ENCODE measurements at places on chromosomes 5 and 9.

DNA sequence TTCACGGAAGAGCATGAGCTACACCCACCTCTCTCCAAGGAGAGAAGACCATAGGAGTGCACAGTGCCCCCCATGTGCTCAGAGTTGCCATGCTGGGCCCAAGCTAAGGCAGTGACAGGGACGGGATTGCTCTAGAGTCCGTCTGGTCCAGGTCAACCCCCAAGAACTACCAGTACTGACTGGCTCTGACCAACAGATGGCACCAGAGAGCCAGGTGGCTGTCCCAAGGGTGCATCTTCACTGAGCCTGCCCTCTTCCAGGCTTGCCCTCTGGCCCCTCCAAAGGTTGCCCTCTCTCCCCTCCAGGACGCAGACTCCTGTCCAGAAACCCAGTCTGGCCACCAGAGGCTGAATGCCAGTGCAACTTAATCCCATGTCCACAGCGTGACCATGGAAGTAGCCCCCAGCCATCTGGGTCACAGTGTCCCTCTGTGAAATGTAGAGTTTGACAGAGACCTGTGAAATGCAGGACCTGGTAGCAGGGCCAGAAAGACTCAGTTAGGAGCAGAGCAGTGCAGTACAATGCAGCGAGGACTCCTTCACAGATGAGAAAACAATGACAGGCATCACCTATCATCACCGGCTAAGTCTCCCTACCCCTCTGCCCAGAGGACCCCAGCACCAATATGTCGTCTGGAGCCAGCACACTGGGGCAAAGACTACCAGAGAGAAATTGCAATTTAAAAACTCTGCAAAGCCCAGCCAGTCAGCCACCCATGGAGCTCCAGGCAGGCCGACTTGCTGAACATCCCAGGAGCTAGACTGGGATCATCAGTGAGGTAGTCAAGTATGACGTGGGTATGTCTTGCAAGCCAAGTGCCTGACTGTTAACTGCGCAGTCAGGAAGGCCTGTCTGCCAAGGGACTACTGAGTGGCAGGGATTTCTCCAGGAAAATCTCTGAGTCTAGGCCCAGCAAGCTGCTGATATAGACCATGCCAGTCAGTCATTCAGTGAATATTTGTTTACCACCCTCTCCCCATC lies 7.7 kb upstream of the SKP1 start:
- DNase-seq: peak; percentile 41

DNA sequence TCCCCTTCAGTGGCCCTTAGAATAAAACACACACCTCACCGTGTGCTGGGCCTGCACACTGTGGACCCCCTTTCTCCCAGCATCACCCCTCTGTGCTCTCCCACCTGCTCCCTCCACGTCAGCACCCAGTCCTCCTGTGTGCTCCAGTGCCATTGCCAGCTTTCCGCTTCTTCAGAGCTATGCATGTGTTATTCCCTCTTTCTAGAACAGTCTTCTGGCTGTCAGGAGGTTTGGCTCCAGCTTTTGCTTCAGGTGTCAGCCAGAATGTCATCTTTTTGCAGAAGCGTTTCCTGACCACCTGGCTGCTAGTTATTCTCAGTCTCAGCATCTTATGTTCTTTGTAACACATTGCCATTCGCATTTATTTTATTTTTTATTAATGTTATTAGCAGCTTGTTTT lies 119.7 kb downstream of the TLE4 start:
- DNase-seq: no peak

DNA sequence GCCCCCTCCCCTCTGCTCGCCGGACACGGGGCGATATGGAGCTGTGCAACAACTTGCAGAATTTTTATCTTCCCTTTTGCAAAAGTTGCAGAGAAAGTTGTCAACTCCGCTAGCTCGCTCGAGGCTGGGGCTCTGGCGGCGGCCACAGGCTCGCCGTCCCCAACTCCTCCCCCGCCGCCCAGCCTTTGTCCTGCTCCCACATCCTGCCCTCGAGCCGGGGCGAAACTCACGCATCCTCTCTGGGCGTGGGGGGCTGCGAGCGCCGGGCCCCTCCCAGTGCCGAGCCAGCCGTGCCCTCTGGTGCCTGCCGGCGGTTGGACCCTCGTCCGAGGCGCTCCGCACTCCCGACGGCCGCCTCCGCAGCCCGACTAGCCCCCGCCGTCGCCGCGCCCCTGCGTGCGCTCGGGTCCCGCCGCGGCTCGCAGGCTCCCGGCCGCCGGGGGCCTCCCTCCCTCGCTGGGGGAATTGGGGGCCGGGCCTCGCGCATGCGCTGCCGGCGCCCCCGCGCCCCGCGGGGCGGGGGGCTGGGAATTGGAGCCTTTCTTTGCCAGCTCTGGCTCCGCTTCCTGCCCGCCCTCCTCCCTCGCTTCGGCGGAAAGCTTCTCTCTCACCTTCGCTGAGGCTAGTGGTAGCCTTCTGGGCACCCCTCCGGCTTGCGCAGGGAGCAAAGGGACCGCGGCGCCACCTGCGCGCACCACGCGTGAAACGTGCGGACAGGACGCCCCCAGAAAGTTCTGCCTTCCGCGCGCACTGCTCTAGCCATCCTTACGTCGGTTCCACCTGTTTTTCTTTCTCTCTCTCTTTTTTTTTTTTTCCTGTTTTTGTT lies at the start of gene CCNJL:
CCNJL (minus strand) TSS at position 431 of the 826 bp plus-strand sequence. CDS start 641 bp downstream, outside the sequence.
- DNase-seq: no peak

GRCh38 chr5:58117542-58117941 lies 342.3 kb downstream of the PLK2 start:
- no peak for DNase-seq

GRCh38 chr9:7570107-7570720 lies 229.4 kb downstream of the DMAC1 start:
- DNase-seq: peak; percentile 38

- no peak for DNase-seq
Measured at GRCh38 chr9:79562749-79563386, 8.9 kb upstream of the TLE4 start.

DNA sequence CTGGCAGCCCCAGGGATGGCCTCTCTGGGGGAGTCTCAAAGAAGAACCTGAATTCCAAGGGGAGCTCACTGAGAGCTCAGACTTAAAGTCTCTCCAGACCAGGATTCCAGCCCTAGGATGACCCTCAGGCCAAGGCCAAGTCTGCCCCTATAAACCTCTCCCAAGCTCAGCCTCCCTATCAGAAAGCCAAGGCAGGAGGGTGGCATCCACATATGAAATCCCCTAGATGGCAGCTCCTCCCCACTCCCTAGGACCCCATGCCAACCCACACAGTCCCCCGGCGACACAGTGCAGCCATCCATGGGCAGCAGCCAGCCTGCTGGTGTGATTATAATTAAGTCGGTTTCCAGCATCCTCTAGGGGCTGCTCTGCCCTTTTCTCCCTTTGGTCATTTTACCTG lies 269.9 kb downstream of the CDK5RAP2 start:
- DNase-seq: no peak

All from activated naive CD4-positive, alpha-beta T cell (primary cell).